ENCODE measurements at places on chromosomes 16 and 17.
A peak's percentile ranks its signal among the peaks of the same experiment; 100 is the strongest.

DNA sequence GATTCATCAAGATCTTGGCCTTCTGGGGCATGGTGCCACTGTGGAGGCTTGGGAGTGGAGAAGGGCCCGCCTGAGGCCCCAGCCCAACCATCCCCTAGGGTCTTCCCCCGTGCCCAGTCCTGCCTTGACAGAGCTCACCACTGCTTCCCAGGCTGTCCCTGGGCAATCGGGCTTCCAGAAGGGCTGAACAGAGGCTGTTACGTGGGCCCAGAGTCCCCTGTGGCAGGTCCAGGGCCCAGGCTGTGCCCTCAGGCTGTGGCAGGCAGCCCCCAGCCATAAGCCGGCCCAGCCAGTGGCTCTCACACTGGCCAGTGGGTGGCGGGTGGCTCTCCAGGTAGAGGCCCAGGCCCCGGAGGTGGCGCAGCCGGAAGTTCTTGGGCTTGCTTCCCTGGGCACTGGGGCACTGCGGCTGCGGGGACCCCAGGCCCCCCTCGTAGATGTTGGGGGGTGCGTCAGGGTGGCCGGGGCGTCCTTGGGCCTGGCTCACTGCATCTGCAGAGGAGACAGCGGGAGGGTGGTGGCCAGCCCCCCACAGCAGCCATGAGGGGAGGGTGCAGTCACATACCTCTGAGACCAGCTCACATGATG is 809 bp downstream of the C16orf90 start:
- DNase-seq, result no peak

DNA sequence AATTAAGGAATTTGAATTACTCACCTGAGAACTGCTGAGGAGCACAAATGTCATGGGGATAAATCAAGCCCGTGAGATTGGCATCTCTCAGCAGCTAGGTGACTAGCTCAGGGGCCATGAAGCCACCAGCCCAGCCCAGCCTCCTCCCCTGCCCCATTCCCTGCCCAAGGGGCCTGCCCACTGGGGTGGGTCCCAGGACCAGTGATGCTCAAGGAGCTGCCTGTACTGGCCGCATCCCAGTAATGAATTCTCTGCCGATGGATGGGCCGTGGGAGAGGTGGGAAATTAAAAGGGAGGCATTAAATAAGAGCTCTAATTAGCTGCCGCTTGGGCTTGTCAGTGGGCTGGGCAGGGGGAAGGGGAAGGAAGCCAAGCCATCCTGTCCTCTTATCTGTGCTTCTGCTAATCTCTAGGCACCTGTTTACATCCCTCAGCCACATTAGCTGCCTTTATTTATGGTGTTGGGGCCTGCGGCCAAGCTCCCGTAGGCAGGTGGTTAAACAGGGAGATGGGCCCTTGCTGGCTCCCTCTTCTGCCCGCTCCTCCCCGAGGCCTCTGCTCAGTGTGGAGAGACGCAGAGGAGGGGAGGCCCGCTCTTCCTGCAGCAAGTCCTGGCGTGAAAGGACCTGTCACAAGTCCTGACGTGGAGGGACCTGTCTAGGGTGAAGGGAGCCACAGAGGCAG is 48.8 kb downstream of the PIPOX start:
- no peak for DNase-seq

- no peak for DNase-seq
Measured at GRCh38 chr16:77913738-77914253, 108.6 kb upstream of the CLEC3A start.

GRCh38 chr16:12455287-12455798 is 348.3 kb downstream of the CPPED1 start:
- DNase-seq, result peak; percentile 29

- DNase-seq, result no peak
Measured at GRCh38 chr16:62077998-62078397, 41.8 kb upstream of the CDH8 start.

- no peak for DNase-seq
Measured at GRCh38 chr16:84047626-84048025, 5.0 kb upstream of the SLC38A8 start.

GRCh38 chr16:81224824-81225223 is 13.7 kb upstream of the BCO1 start:
- no peak for DNase-seq

DNA sequence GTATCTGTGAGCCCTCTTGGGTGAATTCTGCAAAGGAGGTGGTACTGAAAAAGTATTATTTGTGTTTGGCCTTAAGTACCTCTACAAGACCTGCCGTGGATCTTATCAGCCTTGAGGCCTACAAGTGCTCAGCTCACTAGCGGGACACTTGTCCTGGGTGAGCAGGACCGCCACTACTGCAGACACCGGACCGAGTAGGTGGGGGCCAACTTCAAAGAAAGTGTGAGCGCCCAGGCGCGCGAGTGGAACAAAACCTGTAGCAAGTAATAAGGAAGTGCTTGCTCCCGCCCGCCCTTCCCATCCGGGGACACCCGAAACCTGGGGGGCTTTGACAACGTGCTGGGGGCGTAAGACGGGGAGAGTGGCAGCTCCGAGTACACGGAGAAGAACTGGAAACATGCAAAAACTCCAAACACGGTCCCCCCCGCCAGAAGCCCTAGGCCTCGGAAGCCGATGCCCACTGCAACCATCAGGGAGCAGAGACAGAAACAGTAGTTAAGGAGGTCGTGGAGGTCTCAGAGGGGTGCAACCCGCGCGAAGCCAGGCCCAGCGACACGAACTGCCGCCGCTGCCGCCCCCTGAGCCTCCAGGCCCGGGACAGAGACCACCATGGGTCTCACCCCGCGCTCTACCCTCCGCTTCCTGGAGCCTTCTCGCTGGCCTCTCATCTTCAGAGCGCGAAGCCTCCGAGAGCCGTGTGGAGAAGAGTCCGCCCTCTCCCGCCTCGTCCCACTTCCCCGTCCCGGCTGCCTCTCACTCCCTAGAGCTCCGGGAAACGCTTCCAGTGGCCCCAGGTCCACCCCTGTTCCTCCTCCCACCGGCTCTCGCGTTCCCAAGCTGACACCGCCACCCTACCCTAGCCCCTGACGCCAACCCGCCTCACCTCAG is 537 bp downstream of the CNOT1 start:
- peak; percentile 52 for DNase-seq

- DNase-seq, result no peak
Measured at GRCh38 chr17:75693500-75694481, 26.7 kb downstream of the SAP30BP start.

DNA sequence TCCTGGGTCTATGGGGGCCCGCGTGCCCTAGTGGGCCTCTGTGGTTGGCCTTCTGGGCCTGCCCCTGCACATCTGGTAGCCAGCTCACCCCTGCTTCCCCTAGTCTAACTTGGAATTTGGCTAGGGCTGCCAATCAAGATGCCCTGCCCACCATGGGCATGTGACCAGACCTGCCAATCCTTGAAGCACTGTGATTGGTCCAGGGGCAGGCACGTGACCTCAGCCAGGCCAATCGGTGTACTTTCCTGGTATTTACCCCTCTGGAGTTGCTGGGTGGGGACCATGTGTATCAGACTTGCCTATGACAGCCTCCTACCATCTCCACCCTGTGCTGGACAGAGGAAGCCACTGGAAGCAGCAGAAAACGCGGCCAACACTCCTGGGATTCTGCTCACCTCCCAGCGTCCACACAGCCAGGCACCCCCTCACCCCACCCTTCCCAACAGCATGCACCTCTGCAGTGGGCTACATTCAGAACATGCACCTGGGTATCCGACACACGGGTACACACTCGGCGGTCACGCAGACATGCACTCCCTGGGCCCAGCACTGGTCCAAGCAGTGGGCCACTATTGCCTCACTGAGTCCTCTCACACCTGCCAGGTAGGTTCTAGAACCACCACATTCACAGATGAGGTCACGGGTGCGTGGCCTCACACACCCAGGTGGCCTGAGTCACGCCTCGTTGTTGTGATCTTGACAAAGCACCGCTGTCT is 96.9 kb downstream of the RBFOX3 start:
- DNase-seq, result no peak

- no peak for DNase-seq
Measured at GRCh38 chr17:2485543-2485942, 26.1 kb downstream of the METTL16 start.

Measured in MV-4-11 (cell line).